Glutamatergic neuron (in vitro differentiated cells): ENCODE measurements at places on chromosomes 1 and 21.

DNA sequence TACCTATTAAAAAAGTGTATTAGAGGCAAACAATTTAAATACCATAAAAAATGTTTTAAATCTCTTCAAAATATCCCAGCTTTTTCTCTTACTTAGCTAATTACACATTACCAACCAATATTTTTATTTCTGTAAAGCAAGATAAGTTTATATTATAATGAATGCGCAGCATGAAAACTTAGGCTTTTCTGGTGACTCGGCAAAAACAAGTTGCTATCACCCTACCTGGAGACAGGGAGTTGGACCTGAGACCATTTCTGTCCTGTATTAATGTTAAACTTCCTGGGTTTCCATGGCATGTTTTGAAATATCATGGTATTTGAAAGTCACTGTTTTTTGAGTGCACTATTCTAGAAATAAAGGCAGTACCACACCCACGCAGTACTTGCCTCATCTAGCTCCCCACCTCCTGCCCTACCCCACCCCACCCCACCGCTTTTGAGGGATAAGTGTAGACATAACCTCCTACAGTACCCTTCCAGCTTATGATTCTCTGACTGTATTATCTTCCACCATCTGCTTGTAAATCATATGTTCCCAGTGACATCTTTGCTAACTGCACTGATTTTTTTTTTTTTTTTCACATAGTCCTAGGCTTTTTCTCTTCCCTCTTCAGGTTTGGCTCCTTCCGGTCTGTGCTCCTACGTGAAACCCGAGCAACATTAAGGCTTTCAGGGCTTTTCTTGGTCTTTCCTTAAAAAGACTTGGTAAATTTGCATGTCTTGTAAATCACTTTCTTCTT is 77.5 kb downstream of the PHTF1 start:
- no peak for DNase-seq

DNA sequence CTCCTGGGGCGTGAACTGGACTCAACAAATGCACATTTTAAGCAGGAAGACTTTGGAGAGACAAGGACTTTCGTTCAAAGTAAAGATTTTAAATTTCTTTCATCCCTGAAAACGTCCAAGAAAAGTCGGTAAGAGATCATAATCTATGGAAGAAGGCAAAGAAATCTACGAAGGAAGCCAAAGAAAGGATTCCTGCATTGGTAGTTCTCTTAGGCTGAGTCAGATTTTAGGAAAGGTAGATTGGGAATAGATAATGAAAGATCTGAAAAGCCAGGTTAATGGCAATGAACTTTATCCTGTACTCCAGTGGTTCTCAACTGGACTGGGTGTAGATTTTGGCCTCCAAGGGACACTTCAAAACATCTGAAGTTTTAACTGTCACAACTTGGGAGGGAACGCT is 2.4 kb downstream of the IFT25 start:
- no peak for DNase-seq

GRCh38 chr1:36879613-36880012 is 154.7 kb downstream of the GRIK3 start:
- no peak for DNase-seq

GRCh38 chr1:232795497-232796053 is 9.6 kb upstream of the MAP10 start:
- no peak for DNase-seq

GRCh38 chr21:17613242-17613676 is 558 bp upstream of the BTG3 start:
- peak; percentile 17 for DNase-seq

DNA sequence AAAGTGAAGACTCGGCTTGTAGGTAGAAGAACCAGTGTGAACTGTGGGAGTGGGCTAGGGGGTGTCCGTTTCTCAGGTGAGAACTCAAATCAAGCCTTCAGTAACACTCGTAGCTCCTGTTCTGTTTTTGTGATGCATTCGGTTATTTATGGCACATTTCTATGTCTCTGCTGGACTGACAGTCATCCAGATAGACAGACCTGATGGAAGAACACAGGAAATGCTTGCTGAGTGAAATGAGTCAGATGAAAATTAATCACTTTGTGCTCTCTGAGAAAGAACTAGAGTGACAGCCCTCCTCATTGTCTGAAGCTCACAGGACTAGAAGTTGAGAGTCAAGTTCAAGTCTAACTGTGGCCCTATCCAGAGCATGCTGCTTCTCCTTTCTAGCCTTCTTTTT is 360.1 kb upstream of the PLXNA2 start:
- DNase-seq: no peak

DNA sequence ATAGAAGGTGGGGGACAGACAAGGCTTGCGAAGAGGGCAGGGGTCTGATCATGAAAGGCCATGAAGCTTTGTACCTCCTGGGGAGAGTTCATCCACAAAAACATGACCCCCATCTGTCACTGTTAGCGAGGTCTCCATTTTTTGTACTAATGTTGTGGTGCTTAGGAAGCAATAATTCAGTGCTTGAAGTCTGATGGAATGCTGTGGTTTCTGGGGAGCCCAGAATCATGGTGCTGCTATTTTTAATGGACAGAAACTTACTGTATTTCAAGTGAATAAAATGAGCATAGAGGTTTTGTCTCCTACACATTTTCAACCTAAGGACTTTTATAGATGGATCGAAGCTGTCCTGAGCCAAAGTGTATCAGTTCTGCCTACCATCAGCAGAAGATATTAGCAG is 28.2 kb upstream of the RGL1 start:
- DNase-seq: no peak

DNA sequence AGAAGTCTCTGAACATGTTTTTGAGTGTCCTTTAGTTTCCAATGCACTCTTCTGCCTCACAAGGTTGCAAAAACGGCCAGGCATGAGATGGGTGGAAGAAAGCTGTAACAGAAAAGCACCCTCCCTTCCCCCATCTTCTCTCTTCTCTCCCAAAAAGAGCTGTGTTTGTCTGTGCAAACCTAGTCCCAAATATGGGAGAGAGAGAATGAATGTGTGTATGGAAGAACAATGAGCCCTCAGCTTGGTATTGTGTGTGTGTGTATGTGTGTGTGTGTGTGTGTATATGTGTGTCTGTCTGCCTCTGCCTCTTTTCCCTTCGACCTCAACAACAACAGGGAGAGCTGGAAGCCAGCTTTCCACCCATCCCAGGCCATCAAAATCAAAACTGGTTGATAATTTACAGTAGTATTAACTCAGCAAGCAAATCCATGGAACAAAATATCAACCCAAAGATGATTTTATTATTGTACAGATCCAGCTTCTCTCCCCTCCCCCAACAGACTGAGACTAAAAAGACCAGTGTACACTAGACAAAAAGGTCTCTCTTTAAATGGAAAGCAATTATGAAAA is 1.8 kb downstream of the RERE start:
- DNase-seq: no peak

- DNase-seq: no peak
Observed at GRCh38 chr1:199218533-199218932, 579.7 kb downstream of the PTPRC start.

DNA sequence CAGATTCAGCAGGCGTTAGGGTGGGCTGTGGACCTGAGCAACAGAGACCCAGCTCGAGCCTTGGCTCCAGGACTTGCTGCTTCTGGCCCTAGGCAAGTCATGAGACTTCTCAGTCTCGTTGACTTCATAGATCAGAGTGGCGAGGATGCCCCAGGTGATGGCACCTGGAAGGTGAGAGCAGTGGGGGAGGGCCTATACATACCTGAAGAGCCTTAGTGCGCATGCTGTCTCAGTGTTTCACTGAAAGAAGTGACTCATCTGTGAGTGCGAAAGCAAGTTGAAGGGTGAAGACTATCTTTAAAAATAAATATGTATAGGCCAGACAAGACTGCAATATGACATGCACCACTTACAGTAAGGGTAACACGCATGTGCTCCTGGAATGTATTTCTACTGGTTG is 10.1 kb downstream of the PLEKHA6 start:
- no peak for DNase-seq

- DNase-seq: peak; percentile 64
Observed at GRCh38 chr1:178725466-178726086, 532 bp downstream of the RALGPS2 start.

GRCh38 chr1:189158155-189158554 is 1319.5 kb downstream of the BRINP3 start:
- no peak for DNase-seq
